CD8-positive, alpha-beta memory T cell (primary cell): ENCODE measurements at places on chromosomes 7 and 10. TPM values are rescaled to one million over a fixed set of nuclear protein-coding genes. Genes with fewer than 3 reads are reported as not detected.
A peak's percentile ranks its signal among the peaks of the same experiment; 100 is the strongest.

DNA sequence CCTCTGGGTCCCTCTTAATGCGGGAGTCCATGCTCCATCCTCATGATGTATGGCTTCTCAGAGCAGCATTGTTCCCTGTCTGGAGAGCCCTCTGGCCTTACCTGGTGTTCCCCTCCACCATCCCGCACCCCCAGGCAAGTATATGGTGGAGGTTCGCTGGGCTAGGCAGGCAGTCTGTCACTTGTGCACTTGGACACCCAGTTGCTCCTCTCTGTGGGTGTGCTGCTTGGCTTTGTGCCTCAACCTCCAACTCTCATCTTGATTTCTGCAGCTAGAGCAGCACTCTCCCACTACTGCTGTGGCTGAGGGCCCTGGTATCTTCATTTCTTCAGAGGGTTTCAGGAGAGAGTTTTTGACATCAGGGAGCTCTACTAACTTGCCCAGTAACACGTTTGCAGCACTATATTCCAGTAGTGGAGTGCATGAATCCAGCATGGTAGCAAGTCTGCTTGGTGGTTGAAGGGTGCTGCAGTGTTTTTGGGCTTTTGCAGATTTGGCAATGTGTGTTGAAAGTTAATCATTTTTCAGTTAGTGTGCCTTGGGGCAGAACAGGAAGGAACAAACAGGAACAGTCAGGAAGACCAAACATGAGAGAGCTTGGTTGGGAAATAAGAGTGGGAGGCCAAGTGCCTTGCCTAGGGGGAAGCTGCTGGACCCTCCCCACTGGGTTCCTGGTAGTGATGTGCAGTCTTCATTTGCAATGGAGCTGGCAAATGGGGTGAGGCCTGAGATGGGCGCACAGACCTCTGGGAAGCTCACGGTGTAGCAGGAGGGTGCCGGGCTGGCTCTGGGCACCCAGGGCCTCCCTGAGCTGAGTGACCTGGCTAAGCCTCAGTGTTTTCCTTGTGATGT is 37.4 kb downstream of the TSPAN14 start:
- no peak for DNase-seq
- H3K4me1 ChIP-seq: peaks cover 97% of the 10 kb centered on the region
- H3K27ac ChIP-seq: no peak overlapping the region
- no peaks in the 10 kb centered on the region for H3K27me3 ChIP-seq
- peaks cover 22% of the 10 kb centered on the region for H3K36me3 ChIP-seq
- no peak overlapping the region for H3K4me3 ChIP-seq

- H3K27ac ChIP-seq: no peak overlapping the region
- DNase-seq: no peak
- H3K4me1 ChIP-seq: no peaks in the 10 kb centered on the region
- no peak overlapping the region for H3K4me3 ChIP-seq
- H3K27me3 ChIP-seq: no peaks in the 10 kb centered on the region
Measured at GRCh38 chr7:12764458-12764891, 77.0 kb downstream of the ARL4A start.

GRCh38 chr10:62689712-62690111 is 114.8 kb upstream of the ADO start:
- no peaks in the 10 kb centered on the region for H3K36me3 ChIP-seq
- H3K4me3 ChIP-seq: peak overlapping the region; percentile 30
- DNase-seq: peak; percentile 55
- no peaks in the 10 kb centered on the region for H3K27me3 ChIP-seq
- peak overlapping the region; percentile 43 for H3K27ac ChIP-seq

DNA sequence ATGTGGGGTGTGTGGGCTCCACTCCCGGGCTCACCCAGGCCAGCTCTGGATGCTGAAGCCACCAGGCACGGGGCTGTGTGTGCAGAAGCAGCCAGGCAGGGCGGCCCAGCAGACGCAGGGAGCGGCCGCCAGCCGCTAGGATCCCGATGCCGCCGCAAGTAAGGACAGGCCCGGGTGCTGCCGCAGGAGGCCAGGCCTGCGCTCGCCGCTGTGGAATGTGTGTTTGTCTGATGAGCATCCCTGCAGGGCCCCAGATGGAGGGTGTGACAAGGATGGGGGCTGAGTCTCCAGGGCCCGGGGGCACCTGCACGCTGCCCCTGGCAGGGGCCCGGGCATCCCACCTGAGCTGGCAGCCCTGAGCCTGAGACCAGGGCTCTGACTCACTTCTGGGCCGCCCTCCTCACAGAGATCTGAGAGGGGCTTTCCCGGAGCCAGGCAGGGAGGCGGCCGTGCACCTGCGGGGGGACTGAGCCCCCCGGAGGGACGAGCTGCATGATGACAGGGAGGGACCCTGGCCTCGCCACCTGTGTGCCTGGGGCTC is 101.5 kb downstream of the FOXL3 start:
- no peak overlapping the region for H3K27ac ChIP-seq
- no peaks in the 10 kb centered on the region for H3K36me3 ChIP-seq
- DNase-seq: no peak
- no peaks in the 10 kb centered on the region for H3K4me1 ChIP-seq
- no peaks in the 10 kb centered on the region for H3K27me3 ChIP-seq

Gene PRSS37
- not detected for total RNA-seq

DNA sequence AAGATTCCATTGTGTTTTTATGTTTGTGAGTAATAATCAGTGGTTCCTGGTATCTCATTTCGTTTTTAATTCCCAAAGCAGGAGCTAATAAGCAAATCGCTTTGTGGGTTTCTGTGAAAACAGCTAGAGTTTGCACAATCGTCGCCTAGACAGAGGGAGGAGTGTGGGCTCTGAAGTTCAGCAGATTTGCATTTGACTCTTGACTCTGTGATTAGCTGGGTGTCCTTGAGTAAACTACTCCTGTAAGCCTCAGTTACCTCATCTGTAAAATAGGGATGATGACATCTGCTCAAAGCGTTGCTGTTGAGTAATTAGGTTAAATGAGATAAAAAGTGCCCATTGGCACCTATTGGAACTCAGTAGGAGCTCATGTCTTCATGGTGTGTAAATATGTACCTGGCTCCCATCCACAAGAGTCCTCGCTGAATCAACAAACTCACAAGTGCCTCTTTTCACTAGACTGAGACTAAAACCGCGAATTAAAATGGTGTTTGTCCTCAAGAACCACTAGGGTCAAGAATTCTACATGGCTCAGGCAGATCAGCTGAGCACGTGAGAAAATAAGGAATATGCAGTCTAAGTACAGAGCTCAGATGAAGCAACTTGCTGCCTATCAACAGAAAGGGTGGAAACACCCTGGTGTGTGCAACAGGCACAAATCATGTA is 385.8 kb upstream of the C7orf33 start:
- no peak overlapping the region for H3K4me3 ChIP-seq
- H3K27ac ChIP-seq: no peak overlapping the region
- H3K27me3 ChIP-seq: no peaks in the 10 kb centered on the region
- no peaks in the 10 kb centered on the region for H3K4me1 ChIP-seq

DNA sequence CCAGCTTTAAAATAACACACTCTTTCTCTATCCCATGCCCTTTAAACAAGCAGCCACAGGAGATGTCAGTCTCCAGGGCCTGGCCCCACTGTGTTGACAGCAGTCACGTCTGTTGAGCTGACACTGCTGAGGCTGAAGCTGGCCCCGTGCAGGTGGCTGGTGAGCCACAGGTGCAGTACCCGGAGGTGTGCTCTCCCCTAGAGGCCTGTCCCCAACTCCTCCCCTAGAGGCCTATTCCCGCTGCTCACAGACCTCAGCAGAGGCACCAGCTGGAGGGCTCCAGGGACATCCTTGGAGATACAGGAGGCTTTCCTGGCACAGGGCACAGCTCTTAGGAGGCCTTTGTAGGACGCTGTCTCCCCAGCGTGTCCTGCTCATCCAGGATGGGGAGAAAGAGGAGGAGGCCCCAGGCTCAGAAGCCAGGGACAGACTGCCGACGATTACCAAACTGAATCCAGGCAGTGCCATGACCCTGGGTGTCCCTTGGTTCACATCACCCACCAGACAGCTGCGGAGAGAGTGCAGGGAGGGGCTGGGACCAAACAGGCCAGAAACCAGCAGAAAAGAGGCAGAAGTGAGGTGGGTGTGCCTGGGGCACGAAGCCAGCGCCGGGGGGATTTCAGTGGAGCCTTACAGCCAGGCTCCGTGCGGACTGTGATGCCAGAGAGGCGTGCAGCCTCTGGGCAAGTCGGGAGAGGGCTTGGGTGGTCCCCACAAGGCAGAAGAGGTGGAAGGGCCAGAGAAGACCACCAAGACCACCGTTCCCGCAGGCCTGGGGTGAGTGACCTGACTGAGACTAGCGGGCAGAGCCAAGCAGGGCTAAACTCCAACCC is 18.5 kb upstream of the TTYH3 start:
- H3K36me3 ChIP-seq: no peaks in the 10 kb centered on the region
- no peak overlapping the region for H3K27ac ChIP-seq
- DNase-seq: no peak
- no peak overlapping the region for H3K4me3 ChIP-seq

DNA sequence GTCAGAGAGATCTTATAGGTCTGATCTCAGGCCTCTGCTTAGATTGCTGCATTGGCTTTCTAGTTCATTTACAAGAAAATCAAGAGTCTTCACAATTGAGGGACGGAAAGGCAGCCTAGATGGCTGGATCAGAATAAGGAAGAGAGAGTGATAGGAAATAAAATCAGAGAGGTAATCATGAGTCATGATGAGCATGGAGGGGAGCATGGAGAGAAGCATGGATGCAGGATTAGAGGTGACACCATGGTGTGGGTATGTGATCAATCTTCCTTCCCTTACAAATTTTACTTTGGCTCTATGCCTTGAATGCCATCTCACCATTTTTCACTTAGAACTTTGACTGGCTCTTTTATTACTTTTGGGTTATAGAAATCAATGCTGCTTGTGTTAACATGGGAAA is 1.4 kb downstream of the BCCIP start:
- peaks cover 27% of the 10 kb centered on the region for H3K36me3 ChIP-seq
- no peak overlapping the region for H3K27ac ChIP-seq
- H3K4me1 ChIP-seq: peaks cover 43% of the 10 kb centered on the region
- no peaks in the 10 kb centered on the region for H3K27me3 ChIP-seq

- H3K4me1 ChIP-seq: no peaks in the 10 kb centered on the region
- no peak for DNase-seq
- no peaks in the 10 kb centered on the region for H3K36me3 ChIP-seq
- H3K27ac ChIP-seq: no peak overlapping the region
- no peaks in the 10 kb centered on the region for H3K27me3 ChIP-seq
Measured at GRCh38 chr10:53029449-53029848, 256.9 kb upstream of the MBL2 start.

- no peak for DNase-seq
- no peak overlapping the region for H3K27ac ChIP-seq
- H3K27me3 ChIP-seq: no peaks in the 10 kb centered on the region
- H3K4me3 ChIP-seq: no peak overlapping the region
Measured at GRCh38 chr10:79060641-79061255, 8.0 kb upstream of the ZMIZ1 start.

- no peak for DNase-seq
- H3K4me1 ChIP-seq: peaks cover 83% of the 10 kb centered on the region
- peak overlapping the region; percentile 48 for H3K27ac ChIP-seq
- no peaks in the 10 kb centered on the region for H3K27me3 ChIP-seq
- H3K4me3 ChIP-seq: no peak overlapping the region
- H3K36me3 ChIP-seq: no peaks in the 10 kb centered on the region
Measured at GRCh38 chr7:130985361-130985760, 251.4 kb upstream of the KLF14 start.

Gene CPA5
- total RNA-seq: 1.0 TPM

DNA sequence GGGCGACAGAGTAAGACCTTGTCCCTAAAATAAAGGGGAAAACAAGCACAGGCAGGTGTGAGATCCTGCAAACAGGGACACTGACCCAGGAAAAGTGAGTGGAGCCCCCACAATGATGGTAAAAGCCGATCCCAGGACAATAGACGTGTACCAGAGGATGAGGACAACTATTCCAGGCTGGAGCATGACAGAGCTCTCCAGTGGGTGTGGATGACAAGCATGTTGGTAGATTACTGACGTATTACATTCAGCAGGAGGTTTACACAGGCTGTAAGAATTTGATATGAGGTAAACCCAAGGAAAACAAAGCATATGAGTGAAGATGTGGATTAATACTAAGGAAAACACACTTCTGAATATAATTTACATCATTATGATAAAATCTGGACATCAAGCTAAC is 27.8 kb upstream of the SMURF1 start:
- H3K27me3 ChIP-seq: peaks cover 4% of the 10 kb centered on the region
- no peaks in the 10 kb centered on the region for H3K4me1 ChIP-seq
- DNase-seq: no peak
- no peak overlapping the region for H3K27ac ChIP-seq
- H3K4me3 ChIP-seq: no peak overlapping the region

Gene SSC4D
- 0.35 TPM for total RNA-seq

Gene RBM28
- total RNA-seq: 77.7 TPM

Gene CHAT
- not detected for total RNA-seq

DNA sequence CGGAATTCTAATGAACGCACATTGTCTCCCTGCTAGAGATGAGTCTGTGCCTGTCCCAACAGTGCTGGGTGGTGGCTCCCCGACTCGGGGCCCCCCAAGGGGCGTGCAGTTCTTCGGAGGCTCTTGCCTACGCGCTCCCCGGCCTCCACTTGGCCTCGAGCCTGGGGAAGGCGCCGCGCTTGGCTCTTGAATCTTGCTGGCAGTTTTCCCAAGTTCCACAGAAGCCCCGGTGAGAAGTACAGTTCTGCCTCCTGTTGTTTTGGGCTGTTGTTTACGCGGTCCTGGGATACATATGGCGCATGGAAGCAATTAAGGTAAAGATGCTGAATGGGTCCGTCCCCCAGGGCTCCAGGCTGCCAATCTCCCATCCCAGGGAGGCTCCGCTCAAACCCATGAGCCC is 32.6 kb upstream of the UNCX start:
- H3K27ac ChIP-seq: no peak overlapping the region
- no peaks in the 10 kb centered on the region for H3K36me3 ChIP-seq

GRCh38 chr10:72258617-72259016 is 15.1 kb upstream of the DDIT4 start:
- DNase-seq: no peak
- H3K4me1 ChIP-seq: peaks cover 88% of the 10 kb centered on the region
- H3K36me3 ChIP-seq: no peaks in the 10 kb centered on the region

- peak overlapping the region; percentile 41 for H3K27ac ChIP-seq
- peak overlapping the region; percentile 23 for H3K4me3 ChIP-seq
- H3K27me3 ChIP-seq: no peaks in the 10 kb centered on the region
- H3K36me3 ChIP-seq: no peaks in the 10 kb centered on the region
- H3K4me1 ChIP-seq: peaks cover 36% of the 10 kb centered on the region
- DNase-seq: peak; percentile 36
Measured at GRCh38 chr7:30322271-30323005, 38.0 kb downstream of the ZNRF2 start.

Gene GBX1
- total RNA-seq: not detected
